Stimulated activated CD8-positive, alpha-beta memory T cell treated with anti-CD3 and anti-CD28 coated beads, Interleukin-15, amount 100 ng/mL, for 4 hours (primary cell): ENCODE measurements at places on chromosomes 7 and 10.

GRCh38 chr7:65820287-65820950, 52.5 kb upstream of the VKORC1L1 start:
- DNase-seq: no peak

DNA sequence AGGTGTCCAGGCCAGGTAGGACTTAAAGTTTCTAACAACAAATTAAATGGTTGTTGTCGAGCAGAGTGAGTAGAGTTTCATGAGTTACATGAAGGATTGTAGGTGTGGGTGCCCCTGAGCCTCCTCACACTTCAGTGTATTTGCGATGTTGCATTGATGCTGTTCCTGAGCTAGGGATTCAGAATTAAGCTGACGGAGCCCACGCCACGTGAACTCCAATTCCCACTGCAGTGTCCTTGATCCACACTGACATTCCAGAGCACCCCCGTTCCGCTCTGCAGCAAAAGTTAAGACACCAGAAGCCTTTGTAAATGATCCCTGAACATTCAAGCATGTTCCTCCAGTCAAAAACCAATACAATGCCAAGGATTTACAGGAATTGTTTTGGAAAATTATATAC, 78.8 kb upstream of the SEC61G start:
- DNase-seq: no peak

DNA sequence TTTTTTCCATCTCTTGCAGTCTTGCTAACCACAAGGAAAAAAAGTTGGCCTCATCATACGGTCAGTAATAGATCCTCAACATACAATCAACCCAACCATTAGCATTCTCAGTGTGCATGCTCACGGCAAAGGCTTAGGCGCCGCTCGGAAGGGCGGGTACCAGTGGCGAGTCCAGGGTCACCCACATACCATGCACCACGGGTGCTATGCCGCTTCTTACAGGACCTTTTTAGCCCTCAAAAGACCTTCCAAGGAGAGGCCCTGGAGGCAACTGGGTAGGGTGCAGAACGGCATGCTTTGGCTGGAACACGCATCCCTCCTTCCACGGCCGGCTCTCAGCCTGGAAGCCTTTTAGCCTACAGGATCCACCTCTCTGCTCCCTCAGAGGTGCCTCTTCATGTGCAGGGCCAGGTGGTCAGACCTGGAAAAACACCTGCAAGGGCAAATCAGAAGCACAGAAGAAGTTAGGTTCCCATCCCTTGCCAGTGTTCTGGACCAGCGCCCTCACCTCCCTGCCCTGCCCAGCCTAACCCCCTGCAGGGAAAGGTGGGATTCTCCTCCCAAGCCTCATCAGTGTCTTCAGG, 5.8 kb downstream of the KLF6 start:
- DNase-seq: no peak

GRCh38 chr10:36574207-36574606, 551.2 kb upstream of the ANKRD30A start:
- DNase-seq: no peak

DNA sequence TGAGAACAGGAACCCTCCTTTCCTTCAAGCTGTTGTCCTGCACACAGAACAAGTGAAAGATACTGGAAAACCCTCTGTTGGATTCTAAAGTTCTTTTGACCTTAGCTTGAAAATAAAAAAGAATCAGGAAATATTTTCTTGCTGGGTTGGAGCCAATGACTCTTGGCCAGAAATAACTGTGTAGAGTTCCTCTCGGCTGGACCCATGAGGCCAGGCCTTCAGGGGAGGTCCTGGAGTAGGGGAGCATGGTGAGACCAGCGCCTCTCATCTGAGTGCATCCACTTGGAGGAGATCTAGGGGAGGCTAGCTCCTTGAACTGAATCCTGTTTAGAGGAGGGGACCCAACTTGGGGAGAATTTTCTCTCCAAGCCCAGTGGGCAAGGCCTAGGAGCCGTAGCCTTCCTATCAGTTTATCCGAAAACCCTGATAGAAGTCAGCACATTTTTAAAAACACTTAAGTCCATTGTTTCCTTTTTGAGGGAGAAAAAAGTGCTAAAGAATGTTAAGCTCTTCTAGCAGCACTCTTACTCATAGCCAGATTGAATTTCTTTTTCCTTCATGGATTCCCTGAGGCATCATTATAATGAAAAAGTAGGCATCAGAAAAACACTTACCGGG, 635.7 kb upstream of the ANKRD30A start:
- no peak for DNase-seq

DNA sequence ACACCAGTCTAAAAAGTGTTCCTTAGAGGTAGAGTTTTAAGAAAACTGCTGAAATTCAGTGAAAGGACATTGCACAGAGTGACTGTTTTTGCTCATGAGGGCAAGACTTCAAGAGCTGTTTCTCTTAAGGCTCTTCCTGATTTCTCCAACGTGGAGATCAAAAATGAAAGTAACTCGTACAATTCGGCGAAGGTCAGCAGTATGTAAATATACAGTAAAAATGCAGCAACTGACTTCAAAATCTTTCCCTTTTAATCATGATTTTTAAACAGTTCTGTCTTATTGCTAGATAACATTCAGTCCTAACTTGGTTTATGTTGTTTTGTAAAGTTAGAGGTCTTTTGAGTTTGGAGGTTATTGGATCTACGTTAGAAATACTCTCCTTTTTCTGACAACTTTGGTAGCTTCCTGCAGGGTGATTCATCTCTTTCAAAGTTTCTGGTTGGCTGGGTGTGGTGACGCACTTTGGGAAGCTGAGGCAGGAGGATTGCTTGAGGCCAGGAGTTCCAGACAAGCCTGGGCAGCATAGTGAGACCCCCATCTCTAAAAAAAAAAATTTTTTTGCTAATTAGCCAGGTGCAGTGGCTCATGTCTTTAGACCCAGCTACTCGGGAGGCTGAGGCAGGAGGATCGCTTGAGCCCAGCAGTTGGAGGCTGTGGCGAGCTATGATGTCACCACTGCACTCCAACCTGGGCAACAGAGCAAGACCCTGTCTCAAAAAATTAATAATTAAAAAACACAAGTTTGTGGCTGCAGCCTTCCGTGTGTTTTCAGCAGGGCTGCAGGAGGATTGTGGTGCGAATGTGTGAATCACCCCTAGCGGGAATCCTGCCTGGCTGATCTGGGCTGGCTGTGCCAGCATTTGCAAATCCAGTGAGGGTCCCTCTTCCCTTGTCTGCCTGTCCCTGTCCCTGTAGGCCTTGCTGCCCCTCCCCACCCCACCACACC, 29.2 kb upstream of the AP5Z1 start:
- no peak for DNase-seq

DNA sequence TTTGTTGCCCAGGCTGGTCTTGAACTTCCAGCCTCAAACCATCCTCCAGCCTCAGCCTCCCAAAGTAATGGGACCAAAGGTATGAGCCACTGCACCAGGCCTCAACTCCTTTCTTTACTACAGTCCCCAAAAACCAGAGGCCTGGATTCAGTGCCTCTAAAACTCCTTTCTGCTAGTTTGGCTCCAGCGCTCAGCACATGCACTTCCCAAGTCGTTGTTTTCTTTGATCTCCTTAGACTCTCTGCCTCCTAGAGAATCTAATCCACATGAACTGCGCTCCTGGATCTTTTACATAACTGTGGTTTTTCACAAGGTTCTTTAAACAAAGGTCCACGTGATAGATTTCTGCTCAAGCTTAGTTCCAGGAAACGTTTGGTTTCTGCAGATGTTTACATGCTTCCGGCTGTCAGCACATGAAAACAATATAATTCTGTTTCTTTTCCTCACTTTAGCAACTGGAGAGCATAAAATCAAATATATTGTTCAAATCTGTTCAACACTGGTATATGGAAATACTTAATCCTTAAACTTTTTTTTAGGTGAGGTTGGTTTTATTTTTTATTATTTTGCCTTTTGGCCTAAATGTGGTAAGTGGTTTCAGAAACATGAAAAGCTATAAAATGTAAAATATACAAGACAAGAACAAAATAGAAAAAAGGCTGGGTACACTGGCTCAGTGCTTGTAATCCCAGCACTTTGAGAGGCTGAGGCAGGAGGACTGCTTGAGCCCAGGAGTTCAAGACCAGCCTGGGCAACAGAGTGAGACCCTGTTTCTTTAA, 270.5 kb upstream of the MKLN1 start:
- no peak for DNase-seq

DNA sequence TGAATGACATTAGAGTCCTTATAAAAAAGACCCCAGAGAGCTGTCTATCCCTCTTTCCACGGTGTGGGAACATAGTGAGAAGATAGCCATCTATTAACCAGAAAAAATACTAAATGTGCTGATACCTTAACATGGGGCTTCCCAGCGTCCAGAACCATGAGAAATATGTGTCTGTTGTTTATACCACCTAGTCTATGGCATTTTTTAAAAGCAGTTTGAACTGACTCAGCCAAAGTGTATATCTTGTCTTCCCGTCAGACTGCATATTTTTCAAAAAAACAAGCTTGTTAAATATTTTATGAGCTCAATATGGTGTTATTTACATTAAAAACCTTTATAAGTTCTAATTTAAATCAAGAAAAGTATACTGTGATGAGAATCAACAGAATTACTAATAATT, 255.3 kb downstream of the HGF start:
- DNase-seq: no peak

DNA sequence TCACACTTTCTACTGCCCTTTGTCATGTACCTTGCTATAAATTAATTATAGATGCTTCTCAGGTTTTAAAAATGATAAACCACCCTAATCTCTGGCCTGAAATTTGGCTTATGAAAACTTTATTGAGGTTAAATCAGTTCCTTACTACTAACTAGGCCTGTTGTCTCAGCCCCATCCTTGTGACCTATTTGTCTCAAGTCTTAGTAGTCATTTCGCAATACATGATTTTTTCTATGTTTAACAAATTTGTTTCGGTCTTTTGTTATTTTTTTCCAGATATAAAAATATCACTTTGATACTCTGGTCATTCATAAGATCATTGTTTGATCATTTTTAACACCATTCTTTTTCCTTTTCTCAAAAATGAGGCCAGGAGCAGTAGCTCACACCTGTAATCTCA, 411.6 kb downstream of the GFRA1 start:
- no peak for DNase-seq

GRCh38 chr10:76686201-76686600, 951.4 kb downstream of the KCNMA1 start:
- DNase-seq: no peak

GRCh38 chr7:30842542-30843451, 68.9 kb upstream of the AQP1 start:
- DNase-seq: no peak

GRCh38 chr7:155466142-155466813, 8.3 kb downstream of the EN2 start:
- DNase-seq: no peak

GRCh38 chr7:73768641-73769480, 1.2 kb downstream of the CLDN3 start:
- no peak for DNase-seq

DNA sequence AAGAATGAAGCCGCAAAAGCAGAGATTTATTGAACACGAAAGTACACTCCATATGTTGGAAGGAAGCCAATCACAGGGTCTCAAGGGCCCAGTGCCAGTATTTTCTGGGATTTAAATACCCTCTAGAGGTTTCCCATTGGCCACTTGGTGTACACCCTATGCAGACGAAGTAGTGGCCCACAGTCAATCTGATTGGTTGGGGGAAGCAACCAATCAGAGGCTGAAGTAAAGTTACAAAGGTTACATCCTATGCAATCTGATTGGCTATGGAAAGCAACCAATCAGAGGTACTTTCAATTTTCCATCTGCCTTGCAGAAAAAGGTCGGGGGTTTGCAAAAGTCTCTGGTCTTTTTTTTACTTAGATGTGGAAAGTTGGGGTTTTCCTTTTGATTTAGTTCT, 481.3 kb upstream of the NRP1 start:
- DNase-seq: no peak
